Inflammatory macrophage treated with lipopolysaccharide for 1 hour (primary cell): ENCODE measurements at places on chromosomes 2 and 18.

- DNase-seq = no peak
These were observed 191.4 kb downstream of the NRXN1 start for GRCh38 chr2:50840341-50841124.

GRCh38 chr2:96407041-96407918 lies 71.7 kb downstream of the NCAPH start:
- DNase-seq = peak; percentile 79

DNA sequence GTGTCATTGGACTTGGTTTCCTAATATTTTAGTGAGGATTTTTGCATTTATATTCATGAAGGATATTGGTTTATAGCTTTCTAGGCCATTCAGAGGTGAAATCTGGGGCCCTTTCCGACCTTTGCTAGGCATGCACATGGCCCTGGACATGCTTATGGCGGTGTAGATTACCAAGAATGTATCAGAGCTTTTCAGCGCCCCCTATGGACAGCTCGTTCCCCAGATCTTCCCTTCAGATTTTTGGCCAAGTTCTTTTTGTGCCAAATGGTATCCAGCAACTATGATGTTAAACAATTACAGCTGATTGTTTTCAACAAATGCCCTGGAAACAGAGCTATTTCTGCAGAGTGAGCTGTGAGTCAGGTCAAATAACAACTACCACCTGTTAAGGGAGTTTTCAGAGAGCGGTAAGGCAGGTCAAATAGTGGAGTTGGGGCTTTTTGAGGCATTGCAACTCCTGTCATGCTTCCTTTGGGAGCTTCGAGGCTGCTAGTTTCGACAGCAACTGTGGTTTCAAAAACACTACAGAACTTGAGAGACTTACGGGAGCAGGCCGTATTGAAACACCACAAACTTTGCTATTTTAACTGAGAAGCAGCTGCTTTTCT lies 188.3 kb downstream of the ZNF516 start:
- no peak for DNase-seq

DNA sequence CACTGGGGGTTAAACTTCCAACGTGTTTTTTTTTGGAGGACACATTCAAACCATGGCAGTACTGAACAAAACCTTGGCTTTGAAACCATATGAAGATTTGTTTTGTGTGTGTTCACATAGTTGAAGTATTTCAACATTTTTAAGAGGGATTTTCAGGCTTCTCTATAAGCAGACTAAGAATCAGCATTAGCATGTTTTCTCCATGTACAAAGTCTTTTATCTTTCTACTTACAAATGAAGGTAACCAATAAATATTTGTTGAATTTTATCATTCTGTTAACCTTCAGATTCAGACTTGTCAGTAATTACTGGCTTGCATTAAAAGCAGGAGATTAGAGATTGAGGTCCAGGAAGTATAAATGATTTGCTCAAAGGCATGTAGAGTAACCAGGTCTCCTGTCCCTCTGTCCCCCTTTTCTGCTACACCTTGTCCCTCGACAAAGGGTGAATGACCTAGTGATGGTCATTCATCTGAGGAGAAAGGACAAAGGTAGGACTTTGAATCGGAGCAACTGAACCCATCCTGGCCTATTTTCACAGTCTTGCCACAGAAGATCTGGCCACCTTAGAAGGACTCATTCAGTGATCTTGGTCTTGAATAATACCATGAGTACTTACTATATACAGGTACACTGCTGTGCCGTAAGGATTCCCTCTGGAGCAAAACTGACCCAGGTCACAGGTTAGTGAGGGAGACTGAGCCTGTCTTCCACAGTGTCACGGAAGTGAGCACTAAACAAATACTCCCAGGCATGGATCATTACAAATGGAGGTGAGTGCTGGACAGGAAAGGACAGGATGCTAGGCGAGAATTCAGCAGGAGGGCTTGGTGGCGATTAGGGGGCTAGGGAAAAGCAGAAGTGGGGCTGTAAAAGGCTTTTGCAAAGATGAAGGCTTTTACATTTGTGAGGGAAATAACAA lies 2.2 kb upstream of the MYCN start:
- no peak for DNase-seq

DNA sequence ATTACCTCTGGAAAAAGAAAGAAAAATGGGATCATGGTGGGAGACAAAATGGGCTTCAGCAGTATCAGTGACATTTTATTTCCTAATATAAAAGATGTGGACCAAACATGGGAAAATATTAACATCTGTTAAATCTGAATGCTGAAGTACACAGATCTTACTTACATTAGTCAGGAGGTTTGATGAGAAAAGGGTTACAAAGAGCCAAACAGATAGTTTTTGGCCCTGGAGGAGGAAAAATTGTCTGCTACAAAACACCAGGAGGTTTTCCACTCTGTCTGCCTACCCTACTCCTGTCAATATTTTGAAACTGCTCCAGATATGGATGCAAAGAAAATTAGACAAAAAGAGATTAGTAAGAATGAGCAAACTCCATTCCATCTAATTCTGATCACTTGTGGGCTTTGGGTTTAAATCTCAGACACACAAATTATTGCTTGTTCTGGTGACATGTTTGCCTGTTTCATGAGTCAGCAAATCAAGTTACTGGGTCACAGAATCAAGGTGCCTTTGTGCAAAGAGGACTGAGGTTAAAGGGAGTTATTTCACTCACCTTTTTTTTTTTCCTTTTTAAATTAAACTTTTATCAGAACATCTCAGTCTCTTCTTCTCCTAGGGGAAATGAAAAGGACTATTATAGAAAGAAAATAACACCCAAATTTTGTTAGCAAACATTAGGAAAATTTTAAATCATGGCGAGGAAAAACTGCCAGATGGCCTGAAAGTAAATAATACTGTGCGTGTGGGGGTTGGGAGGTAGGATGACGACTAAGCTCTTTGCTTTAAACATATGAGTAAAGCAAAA lies 87.0 kb upstream of the SPATS2L start:
- DNase-seq = no peak

DNA sequence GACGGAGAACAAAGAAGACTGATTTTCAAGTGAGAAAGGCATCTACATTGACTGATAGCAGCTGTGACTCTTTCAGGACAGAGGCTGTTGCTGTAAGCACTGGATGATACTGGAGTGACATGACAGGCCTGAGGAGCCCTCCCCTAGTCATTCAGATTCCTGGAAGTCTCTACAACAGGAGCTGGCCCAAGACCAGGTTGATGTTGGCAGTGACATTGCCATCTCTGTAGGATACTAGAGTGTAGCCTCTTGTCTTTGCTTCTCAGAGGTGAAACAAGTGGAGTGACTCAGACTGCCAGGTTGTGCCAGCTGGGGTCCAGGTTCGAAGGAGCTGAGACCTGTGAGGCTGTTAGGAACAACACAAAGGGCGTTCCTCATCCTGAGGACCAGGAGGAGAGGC lies 44.7 kb upstream of the SH3RF3 start:
- DNase-seq = no peak

GRCh38 chr18:25097057-25097456 lies 254.9 kb downstream of the ZNF521 start:
- DNase-seq = no peak

GRCh38 chr18:10239103-10239502 lies 215.3 kb upstream of the APCDD1 start:
- DNase-seq = no peak

DNA sequence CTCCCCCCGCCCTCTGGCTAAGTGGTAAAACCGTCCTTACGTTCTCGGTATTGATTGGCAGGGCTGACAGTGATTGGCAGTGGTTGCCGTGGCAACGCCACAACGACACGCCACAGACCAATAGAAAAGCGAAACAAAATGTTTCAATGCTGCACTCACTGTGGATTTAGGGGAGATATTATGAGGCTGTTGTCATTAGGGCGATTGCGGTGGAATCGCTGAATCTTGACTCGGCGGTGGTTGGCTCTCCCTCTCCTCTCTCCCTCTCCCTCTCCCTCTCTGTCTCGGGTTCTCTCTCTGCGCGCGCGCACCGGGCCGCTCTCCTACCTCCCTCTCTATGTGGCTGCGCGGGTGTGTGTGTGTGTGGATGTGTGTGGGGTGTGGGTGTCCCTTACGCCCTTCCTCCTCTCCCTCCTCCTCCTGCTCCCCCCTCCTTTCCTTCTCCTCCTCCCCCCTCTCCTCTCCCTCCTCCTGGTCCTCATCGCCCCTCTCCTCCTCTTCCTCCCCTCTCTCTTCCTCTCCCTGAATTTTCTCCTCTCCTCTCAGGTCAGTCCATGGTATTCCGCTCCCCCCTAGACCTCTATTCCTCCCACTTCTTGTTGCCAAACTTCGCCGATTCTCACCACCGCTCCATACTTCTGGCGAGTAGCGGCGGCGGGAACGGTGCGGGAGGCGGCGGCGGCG lies at the start of gene SIX3:
Gene SIX3 (plus strand): TSS at position 152 of the 684 bp plus-strand sequence. CDS start 403 bp downstream, at position 555.
- no peak for DNase-seq

- DNase-seq = peak; percentile 75
These were observed 193.7 kb upstream of the ID2 start for GRCh38 chr2:8488001-8488738.

DNA sequence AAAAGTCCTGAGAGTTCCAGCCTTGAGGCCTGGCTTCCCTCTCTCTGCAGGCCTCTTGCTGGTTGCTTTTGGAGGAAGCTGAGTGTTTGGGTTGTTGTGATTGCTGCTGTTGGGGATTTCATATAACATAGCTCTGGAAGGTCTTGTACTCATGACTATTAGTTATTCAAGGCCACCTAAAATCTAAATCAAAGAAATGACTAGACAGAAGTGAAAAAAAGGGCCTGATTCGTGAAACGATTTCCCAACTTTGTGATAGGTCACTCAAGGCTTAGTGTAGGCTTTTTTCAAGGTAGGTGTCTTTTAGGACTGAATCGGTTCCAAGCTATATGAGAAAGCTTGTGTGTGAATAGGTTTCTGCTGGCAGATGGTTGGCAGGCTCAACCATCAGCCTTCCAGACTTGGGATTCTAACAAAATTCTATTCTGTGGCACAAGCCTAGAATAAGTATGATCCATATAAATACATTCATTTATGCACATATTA lies 164.4 kb downstream of the FMNL2 start:
- peak; percentile 39 for DNase-seq

DNA sequence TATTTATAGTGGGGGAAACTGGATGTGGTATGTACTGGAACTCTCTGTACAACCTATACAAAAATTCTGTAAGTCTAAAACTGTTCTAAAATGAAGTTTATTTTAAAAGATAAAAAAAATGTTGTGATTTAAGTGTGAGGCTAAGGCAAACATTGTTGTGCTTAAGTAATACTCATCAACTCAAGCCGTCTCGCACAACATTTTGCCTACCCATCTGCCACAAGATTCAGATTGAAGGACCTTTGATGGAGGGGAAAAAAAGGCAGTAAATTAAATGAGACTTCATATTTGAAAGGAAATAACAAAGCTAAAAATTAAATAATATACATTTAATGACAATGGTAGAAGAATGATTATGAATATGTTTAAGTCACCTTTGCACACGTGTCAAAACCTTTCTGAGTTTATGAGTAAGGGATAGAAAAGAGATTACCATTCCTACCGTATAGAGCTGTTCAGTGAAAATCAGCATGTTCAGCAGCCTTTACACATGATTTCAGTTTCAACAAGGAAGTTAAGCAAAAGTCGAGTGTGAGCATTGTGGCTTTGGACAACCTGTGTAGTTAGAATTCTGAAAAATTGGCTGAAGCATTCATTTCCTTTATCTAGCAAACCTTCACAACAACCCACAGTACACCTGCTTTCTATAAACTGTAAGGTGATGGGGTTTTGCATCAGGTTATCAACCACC lies 499.3 kb downstream of the IRS1 start:
- no peak for DNase-seq

GRCh38 chr2:75246441-75247167 lies 47.3 kb upstream of the TACR1 start:
- DNase-seq = no peak

GRCh38 chr2:200693836-200694470 lies 108.1 kb downstream of the AOX1 start:
- no peak for DNase-seq

DNA sequence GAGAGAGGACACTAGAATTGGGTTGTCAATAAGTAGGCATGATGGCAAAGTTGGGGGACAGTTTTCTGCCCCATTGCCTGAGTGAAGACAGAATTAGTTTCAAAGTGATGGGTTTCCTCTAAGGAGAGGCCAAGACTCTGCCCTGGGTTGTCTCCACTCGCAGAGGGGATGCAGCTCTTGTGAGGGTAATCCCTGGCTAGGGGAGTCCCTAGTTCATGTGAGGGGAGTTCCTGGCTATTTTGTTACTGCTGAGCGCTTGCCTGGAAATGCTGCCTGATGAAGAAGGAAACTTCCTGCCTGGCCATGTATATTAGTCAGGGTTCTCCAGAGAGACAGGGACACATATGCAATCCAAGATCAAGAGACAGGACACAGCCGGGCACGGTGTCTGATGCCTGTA lies 501.5 kb downstream of the BCL11A start:
- no peak for DNase-seq

- DNase-seq = no peak
These were observed 19.3 kb upstream of the TMEM87B start for GRCh38 chr2:112035786-112036185.

- no peak for DNase-seq
These were observed 77.7 kb upstream of the SMAD2 start for GRCh38 chr18:48007955-48008701.

- DNase-seq = no peak
These were observed 40.2 kb upstream of the LRRC30 start for GRCh38 chr18:7190547-7191156.
